ENCODE measurements at places on chromosomes 1 and 21.

DNA sequence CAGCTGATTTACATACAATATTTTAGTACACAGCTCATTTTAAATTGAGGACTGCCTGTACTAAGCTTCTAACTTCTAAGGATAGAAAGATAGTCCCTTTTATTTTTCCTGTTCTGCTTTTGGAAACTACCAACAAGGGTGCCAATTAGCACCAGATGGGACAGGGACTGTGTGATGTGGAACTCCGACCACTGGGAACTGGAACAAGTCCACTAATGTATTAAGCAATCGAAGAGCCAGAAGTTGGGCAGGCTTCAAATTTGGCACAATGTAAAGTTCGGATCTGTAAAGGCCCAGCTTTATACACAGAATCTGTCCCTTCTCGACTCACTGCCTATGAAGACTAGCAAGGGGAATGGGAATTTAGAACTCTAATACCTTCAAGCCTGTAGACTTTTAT, 149.3 kb downstream of the ZC3H11B start:
- DNase-seq: no peak

GRCh38 chr21:15291621-15292266, 226.9 kb upstream of the NRIP1 start:
- no peak for DNase-seq

GRCh38 chr1:24970926-24971875, 41.1 kb upstream of the RUNX3 start:
- no peak for DNase-seq

DNA sequence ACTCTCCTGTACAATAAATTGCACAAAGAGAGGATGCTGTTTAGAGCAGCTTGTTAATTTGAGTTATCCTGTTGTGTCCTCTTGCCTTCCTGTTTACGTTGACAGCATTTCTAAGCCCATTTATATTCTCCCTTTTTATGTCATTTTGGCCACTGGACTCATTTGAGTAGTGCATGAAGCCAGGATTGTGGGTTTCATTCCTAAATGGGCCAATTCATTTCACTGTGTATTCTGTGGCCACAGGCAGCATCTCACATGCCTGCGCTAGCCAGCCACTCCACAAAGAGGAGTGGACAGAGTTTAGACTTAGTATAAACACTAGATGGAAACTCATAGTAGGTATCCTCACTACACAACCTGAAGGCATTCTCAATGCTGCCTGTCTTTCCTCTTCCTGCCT, 73.4 kb downstream of the DTL start:
- DNase-seq: no peak

GRCh38 chr1:69312055-69312732, 255.5 kb upstream of the LRRC7 start:
- DNase-seq: no peak

Measured in activated CD8-positive, alpha-beta memory T cell treated with anti-CD3 and anti-CD28 coated beads for 1 hour (primary cell).